ENCODE measurements at places on chromosomes 2 and 18. TPM values are rescaled to one million over a fixed set of nuclear protein-coding genes. Genes with fewer than 3 reads are reported as not detected.

The ACMSD gene
- not detected for total RNA-seq

The ZC3H8 gene
- total RNA-seq = 9.6 TPM

The PLEKHM3 gene
- 12.0 TPM for total RNA-seq

The COL3A1 gene
- 180 TPM for total RNA-seq

The ACADL gene
- total RNA-seq = 6.2 TPM

The OXER1 gene
- 0.94 TPM for total RNA-seq

The CMPK2 gene
- total RNA-seq = 5.5 TPM

The DDX18 gene
- 32.4 TPM for total RNA-seq

The SLC40A1 gene
- total RNA-seq = 30.3 TPM

The TGIF1 gene
- 10.8 TPM for total RNA-seq

The HAAO gene
- 2.5 TPM for total RNA-seq

Measured in cardiac septum (tissue), 1 donor.